HTR-8/SVneo (cell line): ENCODE measurements at places on chromosomes 4 and X.

GRCh38 chr4:173005912-173006633, 162.5 kb upstream of the GALNT7 start:
- DNase-seq, result no peak

- DNase-seq, result no peak
Measured at GRCh38 chr4:69823481-69824186, 36.3 kb downstream of the SULT1E1 start.

DNA sequence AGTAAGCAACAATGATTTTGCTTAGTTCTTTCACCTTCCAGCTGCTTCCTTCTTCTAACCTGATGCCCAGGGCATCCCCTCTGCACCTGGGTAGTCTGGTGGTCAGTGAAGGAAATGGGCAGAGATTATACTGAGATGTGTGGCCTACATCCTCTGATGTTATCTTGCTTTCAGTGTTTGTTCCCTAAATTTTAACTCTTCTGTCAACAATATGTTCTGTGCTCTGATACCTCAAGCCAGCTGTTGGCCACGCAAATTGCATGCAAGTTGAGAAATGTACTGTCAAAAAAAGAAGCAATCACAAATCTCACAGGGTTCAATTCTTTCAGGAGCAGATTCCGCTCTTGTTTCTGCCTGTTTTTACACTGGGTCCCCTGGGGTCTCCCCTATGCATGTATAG, 73.8 kb downstream of the FBXW7 start:
- no peak for DNase-seq

- no peak for DNase-seq
Measured at GRCh38 chr4:8032381-8032780, 92.7 kb upstream of the AFAP1 start.
